Fibroblast of skin of right biceps (primary cell): ENCODE measurements at places on chromosomes 6 and 20.

DNA sequence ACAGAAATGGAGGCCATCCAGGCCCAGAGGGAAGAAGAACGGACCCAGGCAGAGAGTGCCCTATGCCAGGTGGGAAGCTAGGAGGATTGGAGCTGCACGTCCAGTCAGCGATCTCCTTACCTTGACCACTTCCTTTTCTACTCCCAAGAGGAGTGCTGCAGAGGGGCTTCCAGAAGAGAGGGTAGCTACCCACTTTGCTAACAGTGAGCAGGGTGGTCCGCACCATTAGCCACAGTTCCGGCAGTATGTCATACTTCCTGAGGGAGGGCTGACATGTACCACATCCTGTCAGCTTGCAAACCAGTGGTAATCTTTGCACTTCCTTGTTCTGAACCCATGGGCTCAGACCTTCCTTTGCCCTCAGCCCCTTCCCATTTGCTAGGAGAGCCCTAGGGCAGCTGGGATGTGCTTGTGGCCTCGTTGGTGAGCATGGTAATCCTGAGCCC, 35.4 kb downstream of the CEP250 start:
- no peak for DNase-seq

- no peak for DNase-seq
These were observed 21.0 kb upstream of the PNISR start for GRCh38 chr6:99446076-99446475.

DNA sequence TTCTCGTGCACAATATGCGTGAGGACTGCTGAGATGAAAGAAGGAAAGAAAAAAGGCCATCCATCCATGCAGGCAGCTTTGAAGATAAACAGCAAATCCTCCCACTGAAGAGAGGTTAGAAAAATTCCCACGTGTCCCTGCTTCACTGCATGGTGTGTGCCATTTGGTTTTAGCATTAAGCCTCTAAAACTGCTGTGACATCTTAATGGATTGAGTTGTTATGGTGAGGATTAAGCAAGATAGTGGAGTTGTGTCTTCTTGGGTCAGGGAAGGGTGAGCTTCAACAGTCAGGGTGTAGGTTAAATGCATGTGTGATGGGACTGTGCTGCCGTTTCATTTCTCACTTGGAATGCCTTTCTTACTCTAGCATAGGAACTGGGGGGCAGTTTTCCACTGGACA, 50.5 kb downstream of the ZNF831 start:
- no peak for DNase-seq

GRCh38 chr6:33430991-33431879, 11.4 kb downstream of the SYNGAP1 start:
- DNase-seq = peak; percentile 75

DNA sequence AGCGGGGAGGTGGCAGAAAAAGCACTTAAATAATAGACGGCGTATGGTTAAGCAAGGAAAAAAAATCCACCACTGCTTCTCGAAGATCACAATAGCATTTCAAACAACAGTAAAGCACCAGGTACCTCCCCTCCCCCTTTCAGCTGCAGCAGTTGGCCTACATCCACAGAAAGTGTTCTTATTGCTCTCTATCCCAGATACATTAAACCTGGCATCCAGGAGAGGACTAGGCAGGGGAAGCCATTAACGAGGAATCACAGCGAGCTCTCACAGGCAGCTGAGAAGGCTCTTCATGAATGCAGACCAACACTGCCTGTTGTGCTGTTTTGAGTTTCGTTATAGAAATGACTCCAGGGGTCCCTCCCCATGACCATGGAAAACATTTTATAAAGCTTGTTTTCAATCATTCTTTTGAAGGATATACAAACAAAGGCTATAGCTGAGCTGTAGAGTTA, 11.8 kb downstream of the FYN start:
- DNase-seq = no peak

DNA sequence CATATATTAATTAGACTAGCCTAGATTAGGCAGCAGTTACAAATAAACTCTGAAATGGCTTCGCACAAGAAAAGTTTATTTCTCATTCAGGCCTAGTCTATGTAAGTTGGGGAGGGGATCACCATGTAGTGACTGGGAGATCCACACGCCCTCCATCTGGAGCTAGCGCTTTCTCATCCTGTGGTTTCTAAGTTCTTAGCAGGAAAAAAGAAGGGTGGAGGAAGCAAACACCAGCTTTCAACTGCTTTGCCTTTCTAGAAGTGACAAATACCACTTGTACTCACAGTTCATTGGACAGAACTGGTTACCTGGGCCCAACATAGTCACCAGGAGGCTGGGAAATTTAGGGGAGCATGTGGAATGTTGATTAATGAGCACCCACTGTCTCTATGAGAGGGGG, 46.6 kb downstream of the NDUFAF5 start:
- no peak for DNase-seq

DNA sequence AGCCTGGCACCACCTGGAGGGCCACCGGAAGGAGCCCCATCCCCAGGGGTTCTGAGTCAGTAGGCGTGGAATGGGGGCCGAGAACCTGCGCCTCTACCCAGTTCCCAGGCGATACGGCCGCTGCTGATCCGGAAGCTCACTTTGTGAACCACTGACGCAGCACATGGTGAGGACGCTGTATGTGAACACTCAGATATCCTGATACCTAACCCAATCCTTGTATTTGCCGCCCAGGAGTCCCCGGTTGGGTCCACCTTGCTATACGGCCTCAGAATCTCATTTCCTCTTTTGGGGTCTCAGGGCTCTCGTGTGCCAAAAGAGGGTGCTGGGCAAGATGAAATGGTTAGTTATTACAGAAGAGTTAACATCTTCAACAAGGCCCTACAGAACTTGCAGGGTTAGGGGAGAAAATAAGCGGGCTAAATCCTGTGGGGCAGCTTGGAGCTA, 604 bp upstream of the RAB5IF start:
- DNase-seq = peak; percentile 6

GRCh38 chr6:107554918-107555317, 65.0 kb downstream of the SOBP start:
- DNase-seq = no peak

GRCh38 chr20:43825051-43825402, 89.6 kb upstream of the TOX2 start:
- DNase-seq = no peak

DNA sequence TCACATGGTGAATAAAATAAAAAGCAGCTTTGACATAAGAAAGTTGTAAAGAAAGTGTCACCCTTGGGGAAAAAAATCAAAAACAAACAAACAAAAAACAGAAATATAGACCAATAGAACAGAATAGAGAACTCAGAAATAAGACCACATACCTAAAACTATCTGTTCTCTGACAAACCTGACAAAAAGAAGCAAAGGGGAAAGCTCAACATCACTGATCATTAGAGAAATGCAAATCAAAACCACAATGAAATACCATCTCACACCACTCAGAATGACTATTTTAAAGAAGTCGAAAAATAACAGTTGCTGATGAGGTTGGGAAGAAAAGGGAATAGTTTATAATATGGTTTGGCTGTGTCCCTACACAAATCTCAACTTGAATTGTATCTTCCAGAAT, 159.1 kb downstream of the TINAG start:
- DNase-seq = no peak

DNA sequence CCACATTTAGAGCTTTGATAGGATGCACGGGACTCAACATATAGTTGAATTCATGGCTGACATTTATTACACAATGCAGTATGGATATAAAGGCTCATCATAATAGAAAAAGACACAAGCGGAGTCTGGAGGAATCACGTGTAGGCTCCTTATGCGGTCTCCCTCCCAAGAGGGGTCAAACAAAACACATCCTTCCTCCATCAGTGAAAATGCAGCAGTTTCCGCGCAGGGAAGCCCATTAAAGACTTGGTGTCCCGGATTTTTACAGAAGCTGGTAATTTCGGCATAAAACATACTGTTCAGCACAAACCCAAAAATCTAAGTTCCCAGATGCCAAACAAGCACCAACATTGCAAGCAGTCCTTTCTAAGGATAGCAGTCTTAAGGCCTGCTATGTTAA, 1.1 kb downstream of the USP45 start:
- DNase-seq = peak; percentile 23

DNA sequence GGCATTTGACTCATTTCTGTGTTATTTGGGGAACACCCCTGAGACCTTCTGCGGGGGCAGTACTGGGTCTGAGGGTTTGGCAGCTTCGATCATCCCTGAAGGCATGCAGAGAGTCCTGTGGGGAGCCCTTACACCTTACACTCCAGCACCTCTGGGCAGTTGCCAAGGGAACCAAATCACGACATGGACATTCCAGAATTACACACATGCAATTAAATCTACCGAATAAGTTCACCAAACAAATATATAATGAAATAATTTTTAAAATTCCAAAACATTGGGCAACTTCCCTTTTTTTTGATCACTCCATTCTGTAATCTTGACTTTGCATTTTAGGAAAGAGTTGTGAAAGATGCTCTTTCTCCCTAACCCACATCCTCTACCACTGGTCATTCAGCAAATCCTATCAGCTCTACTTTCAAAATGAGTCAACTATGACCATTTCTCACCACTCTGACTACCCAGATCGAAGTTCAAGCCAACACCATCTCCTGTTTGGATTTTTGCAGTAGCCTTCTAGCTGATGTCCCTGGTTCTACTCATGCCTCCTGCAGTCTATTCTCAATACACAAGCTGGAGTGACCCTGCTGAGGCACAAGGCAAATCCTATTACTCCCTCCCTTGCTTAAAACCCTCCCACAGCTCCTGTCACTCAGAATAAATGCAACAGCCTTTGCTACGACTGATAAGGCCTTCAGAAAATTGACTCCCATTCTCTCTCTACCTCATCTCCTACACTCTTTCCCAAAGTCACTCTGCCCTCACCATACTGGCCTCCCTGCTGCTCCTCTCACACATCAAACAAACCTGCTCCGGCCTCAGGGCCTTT, 533.3 kb downstream of the HACE1 start:
- peak; percentile 81 for DNase-seq

DNA sequence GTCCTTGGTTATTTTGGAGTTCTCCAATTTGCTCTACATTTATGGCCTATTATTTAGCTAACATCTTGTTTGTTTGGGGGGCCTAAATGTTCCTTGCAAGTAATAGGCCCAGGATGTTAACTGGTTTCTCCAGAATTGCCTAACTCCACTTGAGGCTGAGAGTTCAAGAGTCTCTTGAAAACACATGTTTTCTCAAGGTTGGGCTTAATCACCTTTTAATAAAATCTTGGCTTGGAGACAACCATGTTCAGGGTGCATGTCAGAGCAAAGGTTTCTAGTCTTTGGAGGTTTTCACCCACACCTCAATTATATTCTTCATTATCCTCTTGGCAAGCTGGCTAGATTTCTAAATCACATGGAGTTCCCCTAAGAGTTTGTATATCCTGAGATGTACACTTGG, 54.2 kb downstream of the KLHL31 start:
- no peak for DNase-seq

DNA sequence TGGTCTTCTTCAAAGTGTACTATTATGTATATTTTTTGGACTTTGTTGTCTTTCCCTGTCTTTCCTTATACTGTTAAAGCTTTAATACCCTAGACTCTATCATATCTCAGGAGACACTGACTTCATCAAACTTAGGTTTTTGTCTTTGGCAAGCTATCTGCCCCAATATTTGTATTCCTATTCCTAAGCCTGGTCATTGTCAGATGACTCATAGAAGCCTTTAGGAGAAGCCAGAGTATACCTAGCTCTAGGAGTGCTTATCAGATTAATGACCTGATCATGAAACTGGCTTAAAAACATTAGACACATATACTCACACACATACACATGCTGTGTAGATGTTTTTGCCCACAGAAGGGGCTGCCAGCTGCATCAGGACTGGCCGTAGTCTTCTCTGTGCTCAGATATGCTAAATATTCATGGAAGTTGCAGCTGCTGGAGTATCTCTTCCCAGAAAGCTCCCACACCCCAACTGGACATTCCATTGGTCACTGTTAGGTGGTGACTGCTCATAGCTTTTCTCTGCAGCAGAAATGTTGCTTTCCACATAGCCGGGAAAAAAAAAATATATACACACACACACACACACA, 102.0 kb downstream of the ANKS1A start:
- no peak for DNase-seq

GRCh38 chr6:50610562-50610961, 102.8 kb upstream of the TFAP2D start:
- DNase-seq = no peak

GRCh38 chr6:137016356-137016755, 28.4 kb downstream of the IL20RA start:
- peak; percentile 65 for DNase-seq

- DNase-seq = no peak
These were observed 59.0 kb upstream of the MRAP2 start for GRCh38 chr6:83974409-83975050.

GRCh38 chr6:97175806-97176205, 107.2 kb downstream of the MMS22L start:
- DNase-seq = peak; percentile 7

- DNase-seq = no peak
These were observed 215.1 kb downstream of the DLL1 start for GRCh38 chr6:170075659-170076223.

DNA sequence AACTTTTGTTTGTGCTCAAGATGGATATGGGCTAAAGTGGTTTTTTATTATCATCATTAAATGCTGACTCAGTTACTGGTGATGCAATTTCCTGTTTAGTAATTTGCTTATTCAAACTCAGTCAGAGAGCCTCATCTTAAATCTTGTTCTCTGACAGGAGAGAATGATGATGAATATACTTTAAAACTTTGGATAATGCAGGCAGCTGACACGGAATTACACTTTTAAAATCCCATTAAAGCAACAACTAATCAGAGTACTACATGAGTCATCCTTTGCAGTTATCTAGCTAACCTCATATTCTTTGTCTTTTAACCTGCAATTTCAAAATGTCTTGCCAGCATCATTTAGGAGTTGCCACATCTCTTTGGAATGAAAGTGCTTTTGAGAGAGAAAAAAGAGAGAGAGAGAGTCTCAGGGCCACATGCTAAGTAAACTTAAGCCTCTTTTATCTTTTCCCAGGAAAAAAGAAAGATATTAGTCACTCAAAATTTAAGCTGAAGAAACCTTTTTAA, 9.2 kb upstream of the C6orf141 start:
- DNase-seq = peak; percentile 81

DNA sequence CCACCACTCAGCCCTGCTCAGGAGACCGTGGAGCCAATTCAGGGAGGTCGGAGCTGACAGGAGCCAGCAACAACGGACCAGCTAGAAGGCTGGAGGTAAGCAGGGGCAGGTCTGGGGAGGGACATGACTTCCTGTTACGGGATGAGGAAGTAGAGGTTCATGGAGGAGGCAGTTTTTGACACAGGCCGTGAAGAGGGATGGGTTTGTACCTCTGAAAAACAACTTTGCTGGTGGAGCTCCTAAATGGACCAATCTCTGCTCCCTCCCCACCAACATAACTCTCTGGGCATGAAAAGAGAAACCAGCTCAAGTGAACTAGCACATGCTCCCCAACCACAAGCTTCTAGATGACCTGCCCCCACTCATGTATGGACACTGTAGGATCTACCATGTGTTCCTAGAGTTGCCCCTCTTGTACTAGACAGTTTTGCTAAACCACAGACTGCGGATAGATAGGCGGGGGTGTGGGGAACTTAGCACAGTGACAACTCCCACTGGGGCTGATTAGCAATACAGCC, 31.4 kb downstream of the RALGAPA2 start:
- DNase-seq = no peak

DNA sequence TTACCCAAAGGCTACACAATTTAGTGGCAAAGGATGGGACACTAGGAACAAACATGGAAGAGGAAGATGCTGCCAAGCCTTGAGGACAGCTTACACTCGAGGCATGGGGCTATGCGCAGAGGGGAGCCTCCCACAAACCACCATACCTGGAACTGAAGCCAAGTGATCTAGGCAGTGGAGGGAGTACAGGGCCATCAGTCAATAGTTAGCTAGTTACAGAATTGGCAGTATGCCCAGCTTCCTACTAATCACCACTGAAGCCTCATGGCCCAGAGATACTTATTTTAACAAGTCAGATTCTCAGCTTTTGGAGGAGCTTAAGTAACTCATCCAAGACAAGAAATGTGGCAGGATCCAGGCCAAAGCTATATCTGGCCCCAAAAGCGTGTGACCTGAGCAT, 226.6 kb upstream of the MOCS1 start:
- DNase-seq = no peak
